ENCODE measurements at places on chromosomes 7 and 10.

DNA sequence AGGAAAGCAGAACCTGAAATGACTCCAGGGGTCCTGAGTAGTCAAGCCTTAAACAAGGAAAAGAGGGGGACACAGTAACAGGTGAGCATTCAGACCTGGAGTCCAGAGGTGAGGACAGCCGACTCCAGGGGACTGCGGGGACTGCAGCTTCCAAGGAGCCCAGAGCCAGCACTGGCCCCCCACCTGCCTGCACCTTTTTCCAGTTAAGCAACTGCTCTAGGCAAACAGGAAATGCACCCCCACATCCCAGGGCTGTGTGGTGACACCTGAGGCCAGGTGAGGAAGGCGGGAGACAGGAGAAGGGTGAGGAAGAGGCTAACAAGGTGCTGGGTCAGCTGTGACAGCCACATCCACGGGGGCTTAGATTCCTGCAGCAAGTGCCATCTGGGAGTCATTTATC, 20.1 kb upstream of the EN2 start:
- no peak for DNase-seq

DNA sequence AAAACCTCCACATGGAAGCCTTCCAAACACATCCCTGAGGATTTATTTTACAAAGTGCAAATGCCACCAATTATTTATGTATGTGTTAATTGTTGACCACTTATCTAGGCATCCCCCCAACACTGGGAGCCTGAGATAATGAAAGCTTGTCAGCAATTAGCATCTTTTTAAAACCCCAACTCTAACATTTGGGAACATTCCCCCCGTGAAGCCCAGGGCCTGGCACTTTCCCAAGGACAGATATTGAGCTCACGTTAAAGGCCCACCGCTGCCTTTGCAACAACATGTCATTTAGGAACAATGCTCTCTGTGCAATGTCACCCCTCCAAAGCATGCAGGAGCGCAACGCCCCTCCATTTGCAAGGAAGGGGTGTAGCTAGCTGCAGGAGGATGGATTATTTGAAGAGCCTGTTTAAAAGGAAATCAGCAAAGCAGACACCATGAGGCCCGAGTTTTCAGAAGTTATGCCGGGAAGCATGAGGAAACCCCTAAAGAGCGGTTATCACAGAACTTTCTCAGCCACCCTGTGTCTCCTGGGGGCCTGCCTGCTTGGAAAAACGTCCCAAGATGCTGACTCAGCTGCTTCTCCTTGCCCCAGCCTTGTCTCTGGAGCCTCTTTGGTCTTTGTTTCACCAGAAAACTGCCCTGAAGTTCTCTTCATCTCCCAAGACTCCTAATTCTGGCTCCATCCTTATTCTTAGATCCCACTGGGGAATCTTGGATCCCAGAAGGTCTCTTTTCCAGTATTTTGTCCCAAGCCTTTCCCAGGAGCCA, 444.1 kb downstream of the GRID1 start:
- no peak for DNase-seq

DNA sequence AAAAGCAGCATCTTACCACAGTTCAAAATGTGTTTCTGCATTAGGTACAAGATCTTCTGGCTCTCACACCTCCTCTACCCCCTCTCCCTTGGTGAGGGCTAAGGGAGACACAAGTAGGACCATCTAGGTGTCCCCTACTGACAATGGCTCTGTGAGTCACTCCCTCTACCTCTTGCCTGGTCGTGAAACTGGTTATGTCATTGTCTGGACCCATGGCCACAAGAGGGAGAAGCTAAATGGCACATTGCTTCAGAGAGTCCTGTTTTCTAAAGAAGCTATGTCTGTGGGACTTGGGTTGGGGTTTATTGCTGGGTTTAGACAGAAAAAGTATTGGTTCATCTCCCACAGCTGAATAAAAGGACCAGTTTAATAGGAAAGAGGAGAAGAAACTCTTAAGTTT, 4.0 kb upstream of the PLXNA4 start:
- no peak for DNase-seq

GRCh38 chr7:20745702-20746101, 41.0 kb downstream of the SP8 start:
- no peak for DNase-seq

GRCh38 chr10:34193931-34194626, 621.0 kb downstream of the PARD3 start:
- no peak for DNase-seq

DNA sequence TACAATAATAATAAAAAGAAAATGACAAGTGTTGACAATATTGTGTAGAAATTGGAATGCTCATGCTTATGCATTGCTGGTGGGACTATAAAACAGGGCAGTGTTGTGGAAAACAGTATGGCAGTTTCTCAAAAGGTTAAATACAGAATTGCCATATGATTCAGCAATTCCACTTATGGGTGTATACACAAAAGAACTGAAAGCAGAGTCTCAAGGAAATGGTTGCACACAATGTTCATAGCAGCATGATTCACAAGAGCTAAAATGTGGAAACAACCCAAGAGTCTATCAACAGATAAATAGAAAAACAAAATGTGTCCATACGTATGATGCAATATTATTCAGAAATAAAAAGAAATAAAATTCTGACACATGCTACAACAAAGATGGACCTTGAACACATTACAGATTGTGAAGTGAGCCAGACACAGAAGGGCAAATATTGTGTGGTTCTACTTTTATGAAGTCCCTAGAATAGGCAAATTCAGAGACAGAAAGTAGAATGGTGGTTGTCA, 64.8 kb upstream of the GRM8 start:
- no peak for DNase-seq

DNA sequence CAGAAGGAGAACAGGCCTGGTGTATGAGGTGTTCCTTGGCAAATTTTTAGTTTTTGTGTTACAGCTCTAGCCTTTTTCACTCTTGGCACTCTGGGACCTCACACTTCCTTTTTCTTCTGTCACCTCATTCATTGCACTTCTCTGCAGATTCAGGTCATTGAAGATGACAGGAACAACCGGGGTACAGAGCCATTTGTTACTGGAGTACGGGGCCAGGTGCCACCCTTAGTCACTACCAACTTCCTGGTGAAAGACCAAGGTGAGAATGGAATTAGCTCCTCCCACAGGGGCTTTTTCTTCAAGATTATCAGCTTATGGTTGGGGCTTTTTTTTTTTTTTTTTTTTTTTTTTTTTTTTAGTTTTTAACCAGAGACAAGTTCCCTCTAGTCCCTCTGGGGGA, 18.5 kb upstream of the CHCHD1 start:
- no peak for DNase-seq

DNA sequence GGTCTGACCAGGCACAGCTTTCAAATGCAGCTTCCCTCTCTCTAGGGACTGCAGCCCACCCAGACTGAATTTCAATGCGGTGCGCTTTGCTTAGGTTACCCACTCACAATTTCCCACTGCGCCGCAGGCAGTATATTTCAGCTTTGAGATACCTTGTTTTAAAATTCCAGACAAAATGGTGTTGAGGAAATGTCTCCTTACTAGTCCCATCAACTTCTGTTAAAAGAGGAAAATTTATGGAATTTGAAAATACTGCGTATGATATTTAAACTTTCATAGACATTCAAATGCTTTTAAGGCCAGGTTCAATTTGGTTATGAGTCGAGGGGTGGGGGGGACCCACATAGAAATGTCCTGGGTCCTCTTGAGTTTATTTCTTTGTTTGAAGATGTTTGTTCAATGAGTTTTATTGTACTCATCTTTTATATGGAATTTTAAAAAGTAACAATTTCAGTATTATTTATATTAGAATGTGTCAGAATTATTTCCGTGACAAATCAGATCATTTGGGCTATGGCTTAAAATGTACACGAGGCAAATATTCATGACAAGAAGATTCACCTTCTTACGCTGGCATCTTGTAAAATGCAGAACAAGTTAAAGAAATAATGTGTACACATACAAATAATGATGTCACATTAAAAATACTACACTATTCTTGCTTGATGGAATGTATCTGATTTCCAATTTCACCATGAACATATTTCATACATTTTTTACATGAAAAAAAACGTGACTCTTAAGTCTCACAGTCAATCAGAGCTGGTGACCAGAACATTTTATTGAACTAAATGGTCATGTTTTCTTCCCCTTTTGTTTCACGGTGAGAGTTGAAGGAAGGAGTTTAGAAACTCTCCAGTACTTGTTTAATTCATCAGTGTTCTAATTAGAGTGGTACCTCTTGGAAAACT, 1.3 kb downstream of the IKZF1 start:
- DNase-seq, result peak; percentile 67

GRCh38 chr7:96953676-96954513, 51.5 kb upstream of the DLX6 start:
- no peak for DNase-seq

DNA sequence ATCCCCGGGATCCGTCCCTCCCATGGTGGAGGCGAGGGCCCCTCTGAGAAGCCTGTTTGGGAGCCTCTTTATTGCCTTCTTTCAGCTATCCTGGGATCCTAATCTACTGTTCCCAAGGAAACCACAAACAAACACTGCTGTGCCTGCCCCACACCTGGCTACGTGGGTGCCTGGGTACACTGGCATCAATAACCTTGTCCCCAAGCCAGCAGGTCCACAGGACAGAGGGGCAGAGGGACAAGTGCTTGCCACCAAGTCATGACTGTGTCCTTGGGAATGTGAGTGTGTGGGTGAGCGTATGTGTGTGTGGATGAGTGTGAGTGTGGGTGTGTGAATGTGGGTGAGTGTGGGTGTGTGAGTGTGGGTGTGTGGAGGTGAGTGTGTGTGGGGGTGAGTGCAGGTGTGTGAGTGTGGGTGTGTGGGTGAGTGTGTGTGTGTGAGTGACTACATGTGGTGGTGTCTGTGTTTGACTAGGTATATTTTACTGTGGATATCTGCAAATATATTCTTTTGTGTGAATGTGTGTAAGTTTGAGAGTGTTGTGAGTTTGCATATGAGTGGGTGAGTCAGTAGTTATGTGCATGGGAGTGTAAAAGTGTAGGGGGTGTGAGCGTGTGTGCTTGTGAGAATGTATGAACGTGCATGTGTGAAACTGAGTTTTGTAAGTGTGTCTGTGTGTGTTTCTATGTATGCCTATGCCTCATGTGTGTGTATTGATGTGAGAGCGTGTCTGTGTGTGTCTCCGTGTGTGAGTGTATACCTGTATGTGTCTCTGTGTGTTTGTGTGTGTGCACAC, 96.1 kb downstream of the TNS3 start:
- DNase-seq, result no peak

GRCh38 chr10:121187391-121187790, 336.2 kb downstream of the WDR11 start:
- DNase-seq, result no peak

GRCh38 chr7:72538856-72539255, 126.7 kb upstream of the CALN1 start:
- DNase-seq, result no peak

DNA sequence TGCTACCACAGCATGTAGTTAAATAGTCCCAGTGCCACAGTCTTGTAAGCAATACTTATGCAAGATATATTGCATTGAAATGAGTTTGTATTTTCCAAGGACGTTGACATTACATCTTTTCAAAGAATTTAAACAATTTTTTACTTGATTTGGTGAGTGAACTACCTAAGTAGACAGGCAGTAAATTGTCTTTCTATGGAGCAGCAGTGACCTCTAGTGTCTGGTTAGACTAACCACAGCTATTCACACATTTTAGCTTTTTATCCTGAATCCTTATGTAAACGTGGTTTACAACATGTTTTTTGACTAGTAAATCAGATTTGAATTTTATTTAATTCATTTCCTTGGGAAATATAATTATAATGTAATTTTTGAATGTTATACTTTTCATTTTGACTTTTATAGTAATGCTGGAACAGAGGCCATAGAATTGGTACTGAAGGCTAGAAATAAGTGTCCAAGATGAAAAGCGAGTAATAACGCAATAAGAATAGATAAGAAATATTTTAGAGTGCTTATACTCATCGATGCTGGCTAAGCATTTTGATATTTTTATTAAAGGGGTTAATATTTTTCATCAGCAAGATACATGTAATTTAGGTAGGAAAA, 5.6 kb downstream of the LRRTM3 start:
- peak; percentile 82 for DNase-seq

DNA sequence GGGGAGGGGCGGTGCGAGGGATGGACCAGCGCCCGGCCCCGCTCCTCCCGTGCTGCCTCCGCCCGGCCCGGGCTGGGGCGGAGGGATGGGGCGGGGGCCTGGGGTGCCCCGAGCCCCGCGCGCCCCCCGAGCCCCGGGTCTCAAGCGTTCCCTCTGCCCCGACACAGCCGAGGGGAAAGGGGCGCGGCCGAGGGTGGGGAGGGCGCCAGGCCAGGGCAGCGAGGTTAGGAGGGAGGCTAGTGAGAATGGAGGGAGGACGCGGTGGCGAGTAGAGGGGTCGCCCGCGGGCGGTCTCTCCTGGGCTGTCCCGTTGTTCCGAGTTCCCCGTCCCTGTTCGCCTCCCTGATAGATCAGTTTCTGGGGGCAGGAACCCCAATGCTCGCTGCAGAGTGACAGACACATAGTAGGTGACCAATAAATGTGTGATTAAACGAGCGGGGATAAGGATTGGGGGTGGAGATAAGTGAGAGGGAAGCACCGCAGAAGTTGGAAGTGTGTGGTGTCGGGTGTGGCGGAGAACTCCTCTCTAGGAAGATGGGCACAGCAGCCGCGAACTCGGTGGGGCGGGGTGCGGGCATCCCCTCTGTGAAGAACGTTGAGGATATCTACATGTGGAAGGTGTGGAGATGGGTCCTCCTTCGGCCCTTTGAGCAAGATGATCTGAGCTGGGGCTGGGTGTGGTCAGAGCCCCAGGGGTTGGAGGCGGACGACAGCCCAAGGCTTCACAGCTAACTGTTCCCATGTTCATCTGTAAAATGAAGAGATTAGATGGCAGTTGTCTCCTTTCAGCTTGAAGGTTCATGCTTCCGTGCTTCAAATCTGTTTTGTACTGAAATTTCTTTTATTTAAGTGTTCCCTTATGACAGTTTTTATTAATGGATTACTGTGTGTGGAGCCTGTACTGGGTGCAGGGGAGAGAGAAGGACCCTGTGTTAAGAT, 580 bp downstream of the ZNF775 start:
- DNase-seq, result peak; percentile 62

GRCh38 chr10:133257489-133258065, 19.1 kb downstream of the ADAM8 start:
- DNase-seq, result peak; percentile 64

DNA sequence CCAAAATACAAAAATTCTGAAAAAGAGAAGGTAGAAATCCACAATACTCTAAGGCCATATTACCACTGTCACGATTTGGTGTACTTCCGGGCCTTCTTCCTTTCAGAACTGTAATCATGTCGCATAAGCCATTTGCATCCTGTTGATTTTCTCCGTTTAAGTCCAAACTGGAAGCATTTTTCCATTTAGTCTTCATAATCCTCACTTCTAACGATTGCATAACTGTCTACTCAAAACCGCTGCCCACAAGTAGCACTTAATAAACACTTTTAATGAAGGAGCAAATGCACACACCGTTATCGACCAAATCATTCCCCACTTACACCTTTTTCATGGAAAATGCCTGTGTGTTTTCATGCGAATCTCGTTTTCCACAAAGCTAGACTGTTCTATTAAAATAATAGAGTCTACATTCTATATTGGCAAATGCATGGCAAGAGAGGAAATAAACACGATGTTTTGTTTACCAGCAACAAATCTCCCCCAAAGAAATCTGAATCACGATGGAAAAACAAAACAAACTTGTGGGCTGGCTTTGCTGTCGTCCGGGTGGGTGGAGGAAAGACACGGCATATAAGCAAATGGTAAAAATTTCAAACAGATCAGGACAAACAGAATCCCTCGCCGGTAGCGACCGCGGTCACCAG, 1.0 kb downstream of the ATE1 start:
- DNase-seq, result peak; percentile 65

Data from Karpas-422 (cell line).